ENCODE measurements at places on chromosomes 7 and 10. TPM values are rescaled to one million over a fixed set of nuclear protein-coding genes. Genes with fewer than 3 reads are reported as not detected.

Gene ACTL6B
- total RNA-seq = not detected

Gene ITPRID1
- total RNA-seq = not detected

Gene IL6
- total RNA-seq = 0.94 TPM

Gene LIPN
- not detected for total RNA-seq

Gene VIPR2
- not detected for total RNA-seq

Gene HOXA3
- 1.3 TPM for total RNA-seq

Gene NUTM2E
- not detected for total RNA-seq

Gene OAT
- 144 TPM for total RNA-seq

Gene SORBS1
- total RNA-seq = 0.16 TPM

Gene PBLD
- 6.4 TPM for total RNA-seq

Gene CD36
- 1.0 TPM for total RNA-seq

Gene HMX2
- total RNA-seq = not detected

Gene DNAH11
- under 0.01 TPM for total RNA-seq

Gene ZCCHC24
- total RNA-seq = 35.1 TPM

Gene UCMA
- not detected for total RNA-seq

Gene HSPA12A
- 1.4 TPM for total RNA-seq

Gene LRRC4
- total RNA-seq = 1.9 TPM

Gene CRHR2
- not detected for total RNA-seq

Gene FASTK
- total RNA-seq = 57.5 TPM

Gene SEMA4G
- total RNA-seq = 1.6 TPM

Gene AMPH
- total RNA-seq = 3.0 TPM

Gene EBLN1
- not detected for total RNA-seq

Gene STOX1
- total RNA-seq = not detected

Gene TAF5
- total RNA-seq = 2.4 TPM

Gene OIT3
- 0.32 TPM for total RNA-seq

Gene ARID5B
- total RNA-seq = 39.2 TPM

Gene ACADSB
- 7.1 TPM for total RNA-seq

Gene ANXA8
- 0.52 TPM for total RNA-seq

Gene LRRD1
- not detected for total RNA-seq

Gene STAG3
- 0.32 TPM for total RNA-seq

Gene KNDC1
- total RNA-seq = 3.3 TPM

Gene COBL
- total RNA-seq = not detected

Gene ADCY1
- total RNA-seq = 3.2 TPM

Gene AGR3
- total RNA-seq = not detected

Gene LRRC17
- 381 TPM for total RNA-seq

Gene SFTPA1
- not detected for total RNA-seq

Gene LRRN3
- total RNA-seq = 1.4 TPM

Gene OGDHL
- total RNA-seq = 0.47 TPM

Gene FMC1
- total RNA-seq = 13.7 TPM

Gene RBM20
- under 0.01 TPM for total RNA-seq

Gene VAX1
- total RNA-seq = not detected

Gene CPN1
- not detected for total RNA-seq

Gene HILPDA
- 10.1 TPM for total RNA-seq

Gene NAT16
- not detected for total RNA-seq

Gene FZD1
- total RNA-seq = 22.9 TPM

Gene COL28A1
- 0.16 TPM for total RNA-seq

Gene ANKRD30A
- total RNA-seq = not detected

Gene ABCB1
- 3.8 TPM for total RNA-seq

Gene CHAT
- total RNA-seq = not detected

Gene TAS2R41
- total RNA-seq = not detected

Gene TEX36
- not detected for total RNA-seq

Gene CYP2E1
- 0.52 TPM for total RNA-seq

Gene NOC3L
- total RNA-seq = 11.6 TPM

Gene PROSER2
- 1.2 TPM for total RNA-seq
